Activated CD8-positive, alpha-beta memory T cell treated with anti-CD3 and anti-CD28 coated beads for 24 hours (primary cell): ENCODE measurements at places on chromosomes 5 and 9.

DNA sequence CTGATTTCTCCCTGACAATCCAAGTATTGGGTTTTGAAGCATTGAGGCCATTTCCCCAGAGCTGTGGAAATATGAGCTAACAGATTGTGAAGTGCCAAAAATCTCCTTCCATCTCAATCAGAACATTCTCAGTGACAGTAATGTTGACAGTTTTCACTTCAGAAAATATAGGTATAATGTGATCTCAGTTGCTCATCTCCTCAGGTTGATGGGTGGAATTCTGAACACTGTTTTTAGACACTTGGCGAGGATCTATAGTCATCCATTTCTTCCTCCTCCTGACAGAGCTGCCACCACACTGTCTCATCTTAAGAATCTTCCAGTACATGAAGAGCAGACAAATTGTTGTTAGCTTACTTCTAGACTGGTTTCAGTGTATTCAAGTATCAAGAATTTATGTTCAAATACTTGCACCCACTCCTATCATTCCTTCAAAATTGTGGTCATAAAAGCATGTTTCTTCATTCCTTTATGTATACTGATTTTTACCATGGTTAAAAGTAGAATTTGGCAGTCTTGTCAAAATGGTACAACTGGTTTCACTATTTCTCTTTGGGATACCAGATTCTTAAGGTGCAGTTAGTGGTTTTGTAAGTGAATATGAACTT lies 199.7 kb upstream of the TLE4 start:
- DNase-seq: no peak

GRCh38 chr9:71704796-71705195 lies 63.5 kb downstream of the CEMIP2 start:
- DNase-seq: no peak

- no peak for DNase-seq
These were observed 190.8 kb upstream of the RASA1 start for GRCh38 chr5:87076931-87077330.

- no peak for DNase-seq
These were observed 1.1 kb downstream of the CD14 start for GRCh38 chr5:140631831-140632365.

GRCh38 chr5:34474573-34475021 lies 181.5 kb upstream of the RAI14 start:
- no peak for DNase-seq

GRCh38 chr9:77677957-77678535 lies 29.9 kb upstream of the GNA14 start:
- no peak for DNase-seq

DNA sequence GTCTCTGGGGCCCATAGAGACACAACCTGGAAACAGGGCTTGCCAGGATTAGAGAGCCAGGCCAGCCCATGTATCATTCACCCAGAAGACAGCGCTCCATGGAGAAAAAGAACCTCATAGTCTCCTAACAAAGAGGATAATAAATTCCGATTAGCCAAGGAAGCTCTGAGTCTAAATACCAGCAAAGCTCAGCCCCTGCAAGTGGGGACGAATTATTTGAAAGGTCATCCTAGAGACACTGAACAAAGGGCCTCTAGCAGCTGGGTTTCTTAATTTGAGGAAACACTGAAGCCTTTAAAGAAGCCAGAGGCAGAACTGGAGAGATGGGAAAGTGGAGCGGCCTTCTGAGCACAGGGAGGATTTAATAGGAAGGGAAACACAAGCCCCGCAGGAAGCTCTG lies 287.1 kb upstream of the ZNF462 start:
- DNase-seq: no peak

- no peak for DNase-seq
These were observed 35.4 kb downstream of the STXBP1 start for GRCh38 chr9:127647451-127647850.

- no peak for DNase-seq
These were observed 7.3 kb downstream of the CDC14B start for GRCh38 chr9:96612105-96612965.

- DNase-seq: no peak
These were observed 141.4 kb downstream of the C5orf15 start for GRCh38 chr5:133827011-133827410.

GRCh38 chr5:8580298-8580697 lies 711.4 kb downstream of the MTRR start:
- no peak for DNase-seq

DNA sequence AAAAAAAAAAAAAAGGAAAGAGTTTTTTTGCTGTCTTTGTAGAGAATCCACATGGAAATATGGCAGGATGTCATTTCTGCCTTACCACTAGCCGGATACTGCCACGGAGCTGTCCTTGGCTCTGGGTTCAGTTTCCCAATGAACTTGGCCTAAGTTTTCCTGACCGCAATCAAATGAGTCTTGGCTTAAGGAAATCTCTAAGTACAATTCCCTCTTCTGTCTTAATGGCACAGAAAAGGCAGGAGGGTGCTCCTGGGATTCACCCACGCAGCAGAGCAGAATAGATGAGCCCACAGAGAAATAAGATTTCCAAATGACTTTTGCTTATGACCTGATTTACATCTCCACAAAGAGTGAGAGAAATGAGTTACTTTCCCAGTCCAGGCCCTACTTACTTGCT lies 284.0 kb upstream of the VLDLR start:
- DNase-seq: no peak

GRCh38 chr9:93612796-93613154 lies 36.4 kb downstream of the PHF2 start:
- peak; percentile 48 for DNase-seq

DNA sequence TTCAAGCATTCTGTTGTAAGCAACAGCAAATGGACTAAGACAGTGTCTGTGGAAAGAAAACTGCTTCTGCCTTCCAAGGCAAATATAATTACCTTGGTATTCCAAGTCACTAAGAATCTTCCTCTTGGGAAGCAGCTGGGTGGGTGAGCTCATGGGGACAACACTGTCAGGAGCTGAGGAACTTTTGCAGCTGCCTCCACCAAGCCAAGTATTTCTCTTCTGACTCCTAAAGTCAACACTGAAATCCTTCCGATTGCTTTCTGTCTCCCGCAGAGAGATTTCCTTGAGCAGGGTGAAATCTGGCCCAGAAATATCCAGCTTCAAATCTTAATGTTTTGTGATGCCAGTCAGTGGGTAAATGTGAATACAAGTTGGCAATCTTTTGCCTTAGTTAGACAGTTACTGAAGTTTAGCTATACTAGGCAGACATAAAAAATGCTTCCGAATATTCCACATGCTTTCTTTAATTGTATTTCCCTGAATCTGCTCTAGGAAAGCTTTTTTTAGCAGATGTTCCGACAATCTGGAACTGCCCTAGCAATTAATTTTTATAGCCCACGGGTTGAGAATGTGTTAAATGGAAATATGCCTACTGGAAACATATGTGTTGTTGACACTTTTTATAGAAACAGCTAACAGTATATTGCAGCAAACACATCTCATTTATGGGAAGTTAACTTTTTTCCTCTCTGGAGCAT lies 369.9 kb upstream of the DAB2 start:
- no peak for DNase-seq

GRCh38 chr5:5542654-5543053 lies 120.2 kb downstream of the ICE1 start:
- DNase-seq: no peak

DNA sequence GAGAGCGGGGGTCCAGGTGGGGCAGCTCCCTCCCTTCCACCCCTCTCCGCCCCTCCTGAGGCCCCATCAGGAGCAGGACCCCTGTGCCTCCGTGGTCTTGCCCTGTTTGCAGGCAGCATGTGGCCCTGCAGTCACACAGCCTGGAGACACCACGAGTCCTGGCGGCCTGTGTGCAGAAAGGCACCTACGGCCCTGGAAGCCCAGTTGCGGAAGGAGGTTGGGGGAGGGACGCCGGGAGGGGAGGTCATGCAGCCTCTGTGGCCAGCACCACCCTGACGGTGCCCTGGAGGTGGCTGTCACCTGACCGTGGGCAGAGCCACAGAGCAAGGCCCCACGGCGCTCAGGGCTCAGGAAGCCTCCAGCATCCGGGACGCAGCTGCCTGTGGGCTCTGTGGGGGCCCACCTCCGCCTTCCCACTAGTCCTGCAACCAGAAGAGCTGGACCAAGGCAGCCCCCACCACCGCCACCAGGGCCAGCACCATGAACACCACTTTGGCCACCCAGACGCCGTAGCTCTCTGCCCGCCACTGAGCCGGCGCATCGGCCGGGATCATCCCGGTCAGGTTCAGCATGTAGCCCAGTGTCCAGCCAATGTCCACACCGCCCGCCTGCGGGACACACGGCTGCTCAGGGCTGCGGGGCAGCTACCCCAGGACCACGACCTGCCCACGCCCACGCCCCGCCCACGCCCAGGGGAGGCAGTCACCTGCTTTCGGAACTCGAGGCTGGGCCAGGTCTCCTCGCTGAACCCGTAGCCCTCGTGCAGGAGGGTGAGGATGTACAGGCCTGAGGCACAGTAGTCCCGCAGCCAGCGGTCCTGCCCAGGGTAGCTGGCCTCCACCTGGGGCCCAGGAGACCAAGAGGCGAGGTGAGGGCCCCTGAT lies 6.4 kb downstream of the ENTPD8 start:
- no peak for DNase-seq

GRCh38 chr5:107618242-107618641 lies 52.5 kb downstream of the EFNA5 start:
- DNase-seq: no peak

- DNase-seq: no peak
These were observed 94.2 kb upstream of the NFIL3 start for GRCh38 chr9:91517801-91518200.

- DNase-seq: no peak
These were observed 8.5 kb upstream of the CSNK1A1 start for GRCh38 chr5:149559706-149560105.

DNA sequence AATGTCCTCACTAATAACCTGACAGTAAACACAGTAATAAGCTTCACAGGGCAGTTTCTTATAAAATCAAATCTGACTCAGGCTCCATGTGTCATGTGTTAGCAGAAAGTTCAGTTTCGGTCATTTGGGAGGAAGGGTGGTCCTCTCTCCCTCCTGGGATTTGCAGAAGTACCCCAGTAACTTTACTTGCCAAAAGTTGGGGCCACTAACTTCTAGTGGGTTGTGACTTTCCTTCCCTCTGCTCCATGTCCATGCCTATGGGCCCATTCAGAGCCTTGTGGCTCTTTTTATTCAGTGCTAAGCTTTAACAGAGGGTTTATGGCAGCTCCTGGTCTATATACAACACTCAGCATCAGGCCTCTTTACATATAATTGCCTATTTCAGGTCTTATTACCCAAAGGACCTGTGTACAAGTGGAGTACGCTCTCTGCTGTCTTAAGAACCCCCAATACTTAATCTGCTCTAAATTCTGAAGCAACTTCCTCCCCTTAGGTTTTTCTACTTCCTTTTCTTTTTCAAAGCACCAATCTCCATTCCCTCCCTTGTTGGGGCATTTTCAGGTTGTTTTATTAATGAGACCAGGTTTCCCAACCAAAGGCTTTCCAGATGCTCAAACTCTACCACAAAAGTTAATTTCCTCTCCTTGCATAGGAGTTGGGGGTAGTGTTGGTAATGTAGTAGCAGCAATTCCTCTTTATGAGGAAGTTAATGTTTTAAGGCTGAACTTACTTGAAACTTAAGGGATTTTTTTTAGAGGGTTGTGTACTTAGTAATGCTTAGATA lies 107.7 kb downstream of the CCDC192 start:
- DNase-seq: no peak
